Smooth muscle cell of bladder (primary cell): ENCODE measurements at places on chromosomes 4 and X. TPM values are rescaled to one million over a fixed set of nuclear protein-coding genes. Genes with fewer than 3 reads are reported as not detected.

The IL1RAPL2 gene
- not detected in 2 replicates for total RNA-seq

The NUDT11 gene
- 16.4 and 17.7 TPM in 2 replicates for total RNA-seq

The SORCS2 gene
- 1.1 and 3.8 TPM in 2 replicates for total RNA-seq

The CCDC149 gene
- total RNA-seq: 8.8 and 14.0 TPM in 2 replicates

The YIPF6 gene
- 24.0 and 32.9 TPM in 2 replicates for total RNA-seq
